ENCODE measurements at places on chromosomes 1 and 21.

- no peak for DNase-seq
Observed at GRCh38 chr1:29849038-29849750, 612.9 kb downstream of the PTPRU start.

DNA sequence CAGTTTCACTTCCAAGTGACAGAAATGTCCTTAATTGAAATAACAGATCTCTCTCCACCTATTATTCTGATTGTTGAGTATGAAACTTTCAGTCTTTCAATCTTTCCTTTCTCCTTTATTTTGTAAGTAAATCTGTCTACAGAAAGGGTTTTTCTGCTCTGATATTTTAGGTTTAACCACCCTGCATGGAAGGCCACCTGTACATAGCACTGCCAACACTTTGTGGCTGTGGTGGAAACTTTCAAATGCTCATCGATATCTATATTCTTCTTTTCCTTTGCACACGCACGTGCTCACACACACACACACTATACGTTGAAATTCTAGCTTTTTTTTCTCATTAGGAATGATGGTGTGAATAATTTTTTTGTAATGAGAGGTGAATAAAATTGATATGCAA lies 1179.3 kb downstream of the KCNT2 start:
- no peak for DNase-seq

- no peak for DNase-seq
Observed at GRCh38 chr1:21938732-21939538, 1.8 kb upstream of the HSPG2 start.

DNA sequence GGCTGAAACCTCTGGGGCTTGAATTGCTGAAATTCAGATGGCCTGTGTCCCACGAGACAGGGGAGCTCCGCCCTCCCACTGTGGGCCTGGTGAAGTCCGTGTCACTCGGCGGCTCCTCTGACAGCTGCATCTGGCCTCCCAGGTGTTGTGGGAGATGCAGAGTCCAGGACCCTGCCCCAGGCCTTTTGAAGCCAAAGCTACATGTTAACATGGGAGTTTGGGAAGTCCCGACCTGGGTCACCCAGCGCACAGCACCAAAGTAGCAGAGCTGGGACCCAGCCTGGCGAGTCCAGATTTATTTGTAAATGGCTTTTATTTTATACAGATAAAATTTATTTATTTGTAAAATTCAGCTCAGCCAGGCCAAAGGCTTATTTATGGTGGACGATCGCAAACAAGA lies 28.9 kb downstream of the SLC37A1 start:
- DNase-seq, result no peak
